ENCODE measurements at places on chromosomes 16 and 17.

- DNase-seq: no peak
Measured at GRCh38 chr17:77825621-77826020, 132.9 kb upstream of the TNRC6C start.

DNA sequence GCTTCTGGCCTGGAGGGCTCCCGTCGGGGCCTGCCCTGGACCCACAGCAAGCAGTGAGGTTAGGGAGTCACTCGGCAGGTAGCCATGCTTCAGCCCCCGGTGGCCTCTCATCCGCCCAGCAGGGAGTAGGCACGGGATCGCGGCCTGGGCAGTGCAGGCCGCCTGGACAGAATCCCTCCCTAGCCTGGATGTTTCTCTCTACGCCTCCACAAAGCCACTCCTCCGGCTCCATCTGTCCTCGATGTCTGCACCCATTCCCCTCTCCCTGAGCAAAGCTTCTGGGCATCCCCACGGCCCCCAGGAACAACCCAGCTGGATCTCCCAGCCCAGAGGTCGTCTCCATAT is 145.2 kb downstream of the RBFOX3 start:
- DNase-seq: no peak

DNA sequence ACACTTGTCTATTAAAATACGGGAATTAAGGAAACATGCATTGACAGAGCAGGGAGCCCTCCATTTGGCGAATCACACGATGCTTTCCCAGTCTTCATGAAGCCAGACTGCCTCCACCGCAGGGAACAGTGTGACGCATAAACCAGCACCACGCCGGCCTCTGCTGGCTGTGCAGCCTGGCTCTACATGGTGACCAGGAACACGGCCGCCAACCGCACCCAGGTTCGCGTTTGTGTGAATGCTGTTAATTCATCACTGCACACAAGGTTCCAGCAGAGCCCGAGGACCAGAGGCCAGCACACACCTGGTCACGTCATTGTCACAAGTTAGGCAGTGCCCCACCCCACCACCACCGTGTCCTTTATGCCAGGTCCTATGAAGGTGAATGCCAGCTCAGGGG is 26.7 kb downstream of the TMEM204 start:
- DNase-seq: no peak

GRCh38 chr16:27441998-27442397 is 40.0 kb downstream of the IL21R start:
- DNase-seq: no peak

DNA sequence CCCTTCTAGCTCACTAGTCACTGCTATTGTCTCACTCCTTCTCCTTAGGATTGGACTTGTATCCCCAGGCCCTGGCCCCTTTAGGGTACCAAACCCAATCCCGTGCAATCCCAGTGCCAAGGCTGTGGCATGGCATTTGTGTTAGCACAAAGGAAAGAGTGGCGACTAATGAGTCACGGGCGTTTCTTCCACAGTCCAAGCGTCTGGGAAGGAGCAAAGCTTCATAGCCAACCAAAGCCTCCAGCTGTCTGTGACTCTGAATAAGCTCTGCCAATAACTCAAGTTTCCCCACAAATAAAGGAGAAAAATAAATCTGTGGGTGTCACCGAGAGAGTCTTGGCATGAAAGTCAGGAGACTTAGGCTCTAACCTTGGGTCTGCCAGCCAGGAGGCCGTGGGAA is 54.6 kb upstream of the COX10 start:
- DNase-seq: no peak

- DNase-seq: peak; percentile 82
Measured at GRCh38 chr16:58487566-58488351, 12.2 kb upstream of the NDRG4 start.

DNA sequence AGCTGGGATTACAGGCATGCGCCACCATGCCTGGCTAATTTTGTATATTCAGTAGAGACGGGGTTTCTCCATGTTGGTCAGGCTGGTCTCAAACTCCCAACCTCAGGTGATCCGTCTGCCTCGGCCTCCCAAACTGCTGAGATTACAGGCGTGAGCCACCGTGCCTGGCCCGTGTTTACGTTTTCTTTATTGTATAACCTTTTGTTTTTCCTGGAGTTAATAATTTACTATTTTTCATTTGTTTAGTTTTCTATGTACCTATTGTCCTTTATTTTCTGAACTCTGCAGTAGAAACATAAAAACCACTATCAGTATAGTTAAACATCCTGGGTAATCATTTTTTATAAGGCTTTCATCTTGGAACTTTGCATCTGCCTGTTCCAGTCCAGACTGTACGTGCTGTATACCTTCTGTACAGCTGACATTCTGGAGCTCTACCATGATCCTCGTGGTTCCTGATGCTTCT is 73.6 kb downstream of the PPM1E start:
- DNase-seq: no peak

DNA sequence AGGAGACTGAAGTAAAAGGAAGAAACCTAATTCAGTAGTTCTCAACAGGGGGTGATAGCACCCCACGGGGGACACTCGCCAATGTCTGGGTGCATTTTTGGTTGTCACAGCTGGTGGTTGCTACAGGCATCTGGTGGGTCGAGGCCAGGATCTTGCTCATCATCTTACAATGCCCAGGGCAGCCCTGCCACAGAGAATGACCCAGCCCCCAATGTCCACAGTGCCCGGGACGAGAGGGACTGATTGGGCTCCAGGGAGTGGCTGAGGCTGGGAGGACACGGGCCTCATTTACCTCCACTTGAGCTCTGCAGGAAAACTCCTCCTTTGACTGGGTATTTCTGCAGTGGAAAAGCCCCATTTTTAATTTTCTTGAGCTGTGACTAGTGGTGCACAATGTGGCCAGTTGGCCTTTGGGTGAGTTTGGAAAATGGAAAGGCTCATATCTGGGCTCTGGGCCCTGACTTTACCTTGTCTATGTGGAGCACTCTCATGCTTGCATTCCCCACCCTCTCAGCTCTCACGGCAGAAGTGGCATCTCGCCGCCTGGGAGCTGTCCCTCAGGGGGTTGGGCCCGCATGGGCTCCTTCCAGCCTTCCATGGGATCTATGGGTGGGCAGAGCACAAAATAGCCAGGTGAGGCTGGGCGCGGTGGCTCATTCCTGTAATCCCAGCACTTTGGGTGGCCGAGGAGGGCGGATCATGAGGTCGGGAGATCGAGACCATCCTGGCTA is 37.7 kb upstream of the IRF8 start:
- no peak for DNase-seq

- no peak for DNase-seq
Measured at GRCh38 chr16:68658341-68658973, 13.3 kb downstream of the CDH3 start.

GRCh38 chr17:31405890-31406371 is 14.5 kb downstream of the RAB11FIP4 start:
- DNase-seq: no peak

- DNase-seq: no peak
Measured at GRCh38 chr16:20740007-20740883, 1.4 kb downstream of the THUMPD1 start.

DNA sequence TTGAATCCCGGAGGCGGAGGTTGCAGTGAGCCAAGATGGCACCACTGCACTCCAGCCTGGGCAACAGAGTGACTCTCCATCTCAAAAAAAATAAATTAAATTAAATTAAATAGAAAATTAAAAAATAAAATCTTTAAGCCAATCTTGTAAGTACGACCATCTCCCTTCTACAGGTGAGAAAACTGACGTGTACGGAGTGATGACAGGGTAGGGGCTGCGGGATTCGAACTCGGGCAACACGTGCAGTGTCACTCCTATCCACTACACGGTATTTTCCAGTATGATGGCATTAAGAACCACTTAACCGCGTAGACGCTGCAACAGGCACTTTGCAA is 762 bp downstream of the WDR59 start:
- DNase-seq: no peak

- DNase-seq: no peak
Measured at GRCh38 chr17:63124536-63124935, 158.5 kb downstream of the TANC2 start.

DNA sequence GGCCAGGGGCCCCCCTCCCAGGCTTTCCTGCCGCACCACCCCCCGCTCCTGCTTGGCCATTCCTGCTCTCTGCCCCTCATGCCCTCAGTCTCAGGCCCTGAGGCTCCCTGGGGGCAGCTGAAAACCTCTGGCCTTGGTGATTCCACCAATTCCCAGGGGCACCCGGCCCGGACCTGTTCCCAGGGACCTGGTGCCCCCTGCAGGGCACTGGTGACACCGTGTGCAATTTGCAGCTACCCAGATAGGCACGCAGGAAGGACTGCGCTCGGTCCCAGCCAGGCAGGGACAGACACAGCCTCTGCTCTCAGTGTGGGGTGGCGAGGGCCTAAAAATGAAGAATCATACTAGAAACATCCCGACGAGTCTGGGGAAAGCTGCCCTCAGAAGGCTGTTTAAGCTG is 13.4 kb downstream of the WFDC1 start:
- DNase-seq: peak; percentile 60

GRCh38 chr17:75147878-75148546 is 6.3 kb downstream of the JPT1 start:
- peak; percentile 17 for DNase-seq

DNA sequence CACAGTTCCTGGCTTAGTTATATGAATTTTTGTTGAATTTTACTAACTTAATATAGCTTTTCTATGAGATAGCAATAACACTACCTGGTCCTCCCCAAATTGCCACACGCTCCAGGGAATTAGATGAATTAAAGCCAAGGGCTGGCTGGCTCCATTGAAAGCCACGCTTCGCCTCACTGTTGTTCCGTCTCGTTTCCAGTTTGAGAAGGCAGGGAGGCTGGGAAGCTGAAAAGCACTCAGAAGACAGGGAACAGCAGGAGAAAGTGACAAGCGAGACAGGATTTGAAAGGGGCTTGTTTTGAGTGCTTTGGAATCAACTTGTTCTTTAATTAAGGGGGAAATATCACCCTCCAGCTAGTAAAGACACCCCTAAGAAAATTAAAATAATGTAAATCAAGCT is 425.3 kb downstream of the CA10 start:
- DNase-seq: no peak

DNA sequence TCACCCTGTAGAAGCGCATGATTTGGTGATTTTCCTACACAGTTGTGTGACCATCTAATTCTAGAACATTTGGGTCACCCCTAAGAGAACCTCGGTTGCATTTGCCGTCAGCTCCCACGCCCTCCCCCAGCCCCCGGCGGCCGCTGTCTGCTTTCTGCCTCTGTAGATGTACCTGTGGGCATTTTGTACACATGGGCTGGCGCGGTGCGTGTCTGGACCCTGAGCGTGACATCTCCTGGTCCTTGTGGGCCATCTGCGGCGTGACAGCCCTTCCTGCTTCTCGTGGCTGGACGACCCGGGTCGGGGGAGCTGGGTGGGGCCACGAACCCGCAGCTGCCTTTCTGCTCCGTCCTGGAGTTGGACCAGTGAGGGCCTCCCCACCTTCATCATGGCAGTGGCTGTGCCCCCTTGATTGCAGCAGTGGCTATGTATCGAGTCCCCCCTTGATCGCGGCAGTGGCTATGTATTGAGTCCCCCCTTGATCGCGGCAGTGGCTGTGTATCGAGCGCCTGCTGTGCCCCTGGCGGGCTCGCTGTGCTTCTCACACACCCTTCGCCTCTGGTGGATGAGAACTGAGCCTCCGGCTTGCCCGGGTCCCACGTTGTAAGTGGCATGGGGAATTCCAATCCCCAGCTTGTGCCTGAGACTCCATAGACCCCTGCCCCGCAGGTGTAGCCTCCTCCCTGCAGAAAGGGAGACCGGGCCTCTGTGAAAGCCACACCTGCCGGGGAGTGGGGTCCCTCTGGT is 24.1 kb downstream of the GSE1 start:
- no peak for DNase-seq

- peak; percentile 5 for DNase-seq
Measured at GRCh38 chr16:57774705-57775285, 27.5 kb downstream of the KIFC3 start.

DNA sequence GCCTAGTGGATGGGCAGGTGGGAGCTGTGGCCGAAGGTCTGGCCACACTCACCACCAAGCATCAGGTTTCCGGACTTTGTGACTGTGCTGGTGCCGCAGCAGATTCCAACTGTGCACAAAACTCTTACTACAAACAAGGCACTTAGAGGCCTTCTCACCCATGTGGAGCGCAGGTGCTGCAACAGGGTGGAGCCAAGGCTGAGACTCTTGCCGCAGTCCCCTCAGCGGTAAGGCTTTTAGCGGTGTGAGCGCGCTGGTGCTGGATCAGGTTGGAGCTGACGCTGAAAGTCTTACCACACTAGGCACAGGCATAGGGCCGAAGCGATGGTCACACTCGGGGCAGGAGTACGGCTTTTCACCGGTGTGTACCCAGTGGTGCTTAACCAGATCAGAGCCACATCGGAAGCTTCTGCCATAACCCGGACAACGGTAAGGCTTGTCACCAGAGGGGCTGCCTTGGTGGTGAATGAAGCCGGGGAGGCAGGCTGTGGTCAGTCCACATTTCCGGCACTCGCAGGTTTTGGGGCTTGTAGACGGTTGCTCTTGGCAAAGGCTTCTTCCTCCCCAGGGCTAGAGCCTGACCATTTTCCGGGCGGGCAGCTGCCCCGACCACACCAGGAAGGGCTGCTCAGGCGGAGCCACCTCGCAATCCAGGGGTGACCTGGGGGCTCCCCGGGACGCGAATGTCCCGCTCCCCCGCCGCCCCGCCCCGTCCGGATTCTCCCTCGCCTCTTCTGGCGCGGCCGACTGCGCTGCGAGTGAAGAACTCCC is 1.0 kb upstream of the ARMC5 start:
- DNase-seq: peak; percentile 89

DNA sequence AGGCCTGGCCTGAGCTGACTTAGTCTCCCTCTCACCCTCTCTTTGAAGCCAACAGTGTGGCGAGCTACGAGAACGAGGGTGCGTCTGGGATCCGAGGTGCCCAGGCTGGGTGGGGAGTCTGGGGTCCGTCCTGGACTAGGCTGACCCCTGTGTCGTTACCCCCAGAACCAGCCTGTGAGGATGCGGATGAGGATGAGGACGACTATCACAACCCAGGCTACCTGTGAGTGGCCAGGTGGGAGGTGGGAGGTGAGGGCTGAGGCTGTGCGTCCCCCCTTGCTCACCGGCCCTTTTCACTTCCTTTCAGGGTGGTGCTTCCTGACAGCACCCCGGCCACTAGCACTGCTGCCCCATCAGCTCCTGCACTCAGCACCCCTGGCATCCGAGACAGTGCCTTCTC is 1.6 kb downstream of the LAT start:
- DNase-seq: no peak

- DNase-seq: no peak
Measured at GRCh38 chr16:74304164-74304834, 7.7 kb downstream of the PSMD7 start.

- no peak for DNase-seq
Measured at GRCh38 chr17:17043461-17044271, 1.4 kb downstream of the MPRIP start.
